ENCODE measurements at places on chromosomes 3 and 15.

- no peak for DNase-seq
Measured at GRCh38 chr3:38707730-38708129, 58.2 kb upstream of the SCN5A start.

DNA sequence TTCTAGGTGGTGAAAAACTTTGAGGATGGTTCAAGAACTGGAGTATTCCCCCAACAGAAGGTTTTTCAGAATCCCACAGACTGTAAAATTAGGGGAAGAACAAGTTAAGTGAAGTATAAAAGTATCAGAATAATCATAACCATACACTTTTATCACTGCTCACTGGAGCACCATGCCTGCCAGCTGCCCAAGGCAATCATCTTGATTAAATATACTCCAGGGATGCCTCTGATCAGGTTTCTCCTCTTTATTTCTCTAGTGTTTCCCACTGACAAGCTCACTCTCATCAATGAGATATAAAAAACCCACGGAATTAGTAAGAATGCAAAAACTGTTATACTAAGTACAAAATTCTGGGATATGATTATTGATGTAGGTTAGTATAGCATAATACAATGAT lies 108.0 kb downstream of the STAG1 start:
- no peak for DNase-seq

- no peak for DNase-seq
Measured at GRCh38 chr3:178103140-178103539, 433.1 kb upstream of the KCNMB2 start.

- no peak for DNase-seq
Measured at GRCh38 chr3:160768918-160769317, 12.9 kb downstream of the PPM1L start.

DNA sequence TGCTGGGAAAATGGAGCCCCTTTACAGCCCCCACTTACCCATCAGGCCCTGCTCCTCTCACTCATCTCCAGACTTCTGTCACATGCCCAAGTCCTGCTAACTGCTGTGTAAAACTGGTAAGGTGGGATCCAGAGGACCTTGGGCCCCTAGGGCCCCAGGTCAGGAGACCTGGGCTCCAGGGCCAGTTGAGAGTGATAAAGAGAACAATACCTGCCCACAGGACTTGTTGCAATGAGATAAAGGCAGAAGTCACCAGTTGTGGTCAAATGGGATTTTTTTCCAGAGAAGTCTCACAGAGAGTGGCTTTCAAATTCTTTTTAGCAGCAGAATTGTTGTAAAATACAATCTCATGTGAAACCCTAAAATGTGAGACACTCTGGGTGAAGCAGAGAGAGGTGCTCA lies 753 bp downstream of the FURIN start:
- no peak for DNase-seq

- no peak for DNase-seq
Measured at GRCh38 chr3:149547954-149548668, 73.6 kb downstream of the TM4SF4 start.

DNA sequence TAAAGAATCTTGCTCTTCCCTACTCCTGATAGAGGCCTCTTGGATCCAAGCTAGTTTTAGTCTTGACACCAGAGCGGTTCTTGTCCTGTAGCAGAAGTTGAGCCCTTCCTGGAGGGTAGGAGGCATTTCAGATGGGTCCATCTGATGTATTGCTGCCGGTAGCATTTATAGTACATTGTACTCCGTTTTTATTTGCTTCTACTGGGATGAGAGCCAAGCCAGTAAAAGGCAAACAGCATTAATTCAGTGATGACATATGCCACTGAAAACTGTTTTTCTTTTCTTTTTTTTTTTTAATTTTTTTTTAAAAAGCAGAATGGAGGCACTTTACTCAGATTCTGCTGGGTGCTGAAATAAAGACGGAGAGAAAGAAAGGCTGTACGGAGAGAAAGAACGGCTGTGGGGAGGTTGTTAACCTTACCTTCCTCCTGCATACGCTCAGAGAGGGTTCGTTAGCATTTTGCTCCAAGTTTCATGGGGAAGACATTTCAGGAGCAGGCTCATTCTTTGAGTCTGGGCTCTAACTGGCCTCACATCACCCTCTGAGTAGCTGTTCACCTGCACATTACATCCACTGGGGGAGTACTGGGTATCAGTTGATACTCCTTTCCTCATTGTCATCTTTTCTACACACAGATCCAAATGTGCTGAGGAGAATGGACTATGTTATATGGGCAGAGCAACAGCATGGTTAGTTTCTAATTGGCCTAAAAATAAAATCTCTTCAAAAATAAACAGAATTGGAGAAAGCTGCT lies 161.5 kb downstream of the FEZF2 start:
- DNase-seq, result no peak

DNA sequence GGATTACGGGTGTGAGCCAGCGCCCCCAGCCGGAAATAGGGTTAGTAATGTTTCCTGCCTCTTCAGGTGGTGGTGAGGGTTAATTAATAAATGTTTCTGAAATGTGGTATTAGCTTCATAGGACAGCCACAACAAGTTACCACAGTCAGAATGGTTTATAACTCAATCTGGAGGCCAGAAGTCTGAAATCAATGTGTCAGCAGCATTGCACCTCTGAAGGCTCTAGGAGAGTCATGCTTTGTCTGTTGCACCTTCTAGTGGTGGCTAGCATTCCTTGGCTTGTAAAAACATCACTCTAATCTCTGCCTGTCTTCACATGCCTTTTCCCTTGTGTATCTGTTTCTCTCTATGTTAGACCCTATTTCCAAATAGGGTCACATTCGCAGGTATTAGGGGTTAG lies 7.8 kb upstream of the RPSA start:
- DNase-seq, result no peak

DNA sequence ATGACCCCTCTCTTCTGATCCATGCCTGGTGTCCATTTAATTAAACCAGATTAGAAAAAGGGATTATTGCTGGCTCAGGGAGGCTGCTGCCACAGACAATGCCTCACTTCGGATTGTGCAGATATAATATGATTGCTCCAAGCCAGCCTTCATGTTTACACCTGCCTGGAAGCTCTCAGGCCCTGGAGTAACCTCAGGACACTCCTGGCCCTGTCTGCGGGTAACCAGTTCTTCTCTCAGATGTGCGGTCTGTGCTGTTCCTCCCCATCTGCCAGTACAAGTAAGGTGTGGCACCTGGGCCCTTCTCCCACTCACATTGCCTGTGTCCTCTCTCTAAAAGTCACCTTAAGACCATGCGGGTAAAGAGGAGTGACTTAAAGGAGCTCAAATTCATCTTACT lies 8.8 kb upstream of the GOLGA8J start:
- DNase-seq, result no peak

DNA sequence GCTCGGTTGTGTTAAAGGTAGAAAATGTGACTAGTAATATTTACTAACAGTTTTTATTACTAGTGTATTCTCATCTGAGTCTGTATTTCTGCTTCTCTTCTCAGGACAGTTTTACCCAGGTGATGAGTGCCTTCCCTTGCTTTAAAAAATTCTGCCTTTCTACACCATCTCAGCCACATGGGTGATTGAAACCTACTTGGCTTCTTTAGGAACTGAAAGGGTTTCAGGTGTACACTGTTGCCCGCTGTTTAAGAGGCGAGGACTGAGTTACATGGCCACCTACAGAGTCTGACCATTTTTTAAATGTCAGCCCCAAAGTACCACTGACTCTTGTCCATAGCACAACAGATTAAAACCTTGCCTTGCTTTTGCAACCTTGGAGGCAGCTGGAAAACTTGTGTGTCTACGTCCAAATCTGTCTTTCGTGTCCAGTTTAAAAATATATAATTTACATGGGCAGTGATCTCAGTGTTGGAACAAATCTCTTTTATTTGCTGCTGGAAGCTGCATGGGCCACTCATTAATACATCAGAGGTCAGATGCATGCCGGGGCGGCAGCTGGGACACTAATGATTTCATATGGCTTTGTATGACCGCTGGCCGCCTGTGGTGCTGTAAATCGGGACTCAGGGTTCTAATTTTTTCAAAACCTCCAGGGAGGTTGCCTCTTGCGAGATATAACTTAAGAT lies 44.6 kb downstream of the TRIM71 start:
- no peak for DNase-seq

DNA sequence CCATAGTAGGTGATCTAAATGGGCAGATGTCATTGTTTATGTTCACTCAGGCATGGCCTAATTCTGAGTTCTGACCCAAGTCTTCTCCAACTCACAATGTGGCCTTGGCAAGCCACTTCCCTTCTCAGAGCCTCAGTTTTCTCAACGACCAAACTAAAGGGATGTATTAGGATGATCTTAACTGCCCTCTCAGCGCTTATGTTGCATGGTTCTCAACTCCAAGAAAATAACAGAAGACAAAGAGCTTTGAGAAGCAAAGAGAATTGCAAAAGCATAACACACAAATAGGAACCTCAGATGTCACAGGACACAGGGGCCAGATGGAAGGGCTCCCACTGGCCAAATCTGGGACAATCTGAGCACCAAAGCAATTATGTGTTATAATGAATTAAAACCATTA lies 8.6 kb downstream of the RHCG start:
- no peak for DNase-seq

- DNase-seq, result no peak
Measured at GRCh38 chr15:100330629-100331215, 11.1 kb downstream of the ADAMTS17 start.

- DNase-seq, result no peak
Measured at GRCh38 chr3:105513886-105514285, 147.2 kb downstream of the ALCAM start.

- no peak for DNase-seq
Measured at GRCh38 chr3:112093180-112093522, 7.0 kb downstream of the C3orf52 start.

- no peak for DNase-seq
Measured at GRCh38 chr3:190269101-190269500, 53.1 kb downstream of the CLDN1 start.

DNA sequence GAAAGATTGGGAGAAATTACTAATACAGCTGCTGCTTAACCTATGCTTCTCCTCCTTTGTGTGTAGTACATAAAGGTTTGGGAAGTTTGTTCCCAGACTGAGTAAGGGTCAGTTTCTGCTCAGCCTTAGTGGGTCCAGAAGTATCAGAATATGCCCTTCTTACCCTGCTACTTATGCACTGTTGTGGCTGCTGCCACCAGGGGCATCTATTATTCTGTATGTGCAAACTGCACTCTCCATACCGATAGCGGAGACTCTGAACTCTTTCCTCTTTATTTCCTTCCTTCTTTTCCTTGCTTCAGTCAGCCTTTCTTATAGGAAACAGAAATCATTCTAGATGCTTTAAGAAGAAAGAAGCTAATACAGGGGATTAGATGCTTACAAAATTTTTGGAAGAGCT lies 4.0 kb downstream of the NEDD4 start:
- DNase-seq, result no peak

- no peak for DNase-seq
Measured at GRCh38 chr3:150319900-150320299, 88.2 kb upstream of the TSC22D2 start.

DNA sequence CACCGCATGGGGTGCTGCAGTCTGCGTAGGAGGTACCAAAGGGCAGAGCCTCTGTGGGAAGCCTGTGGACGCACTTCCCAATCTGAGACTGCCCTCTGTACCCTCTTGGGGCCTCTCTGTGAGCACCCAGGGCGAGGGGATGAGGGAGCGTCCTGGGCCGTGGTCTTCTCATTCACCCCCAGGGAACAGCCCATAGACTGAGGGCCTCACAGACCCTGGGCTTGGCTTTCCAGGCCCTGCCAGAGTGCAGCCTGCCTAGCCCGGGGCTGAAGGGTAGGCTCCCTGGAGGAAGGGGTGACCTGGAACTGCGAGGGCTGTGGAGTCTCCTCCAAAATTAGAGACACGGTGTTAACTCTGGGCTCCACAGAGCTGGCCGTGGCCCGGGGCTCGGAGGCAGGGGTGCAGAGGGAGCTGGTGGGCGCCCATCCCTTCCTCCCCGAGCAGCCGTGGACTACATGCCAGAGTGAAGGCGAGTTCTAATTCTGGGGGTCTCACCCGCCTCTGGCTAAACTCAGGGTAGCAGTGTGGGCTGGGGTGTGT lies 468 bp upstream of the SPTBN5 start:
- DNase-seq, result no peak

DNA sequence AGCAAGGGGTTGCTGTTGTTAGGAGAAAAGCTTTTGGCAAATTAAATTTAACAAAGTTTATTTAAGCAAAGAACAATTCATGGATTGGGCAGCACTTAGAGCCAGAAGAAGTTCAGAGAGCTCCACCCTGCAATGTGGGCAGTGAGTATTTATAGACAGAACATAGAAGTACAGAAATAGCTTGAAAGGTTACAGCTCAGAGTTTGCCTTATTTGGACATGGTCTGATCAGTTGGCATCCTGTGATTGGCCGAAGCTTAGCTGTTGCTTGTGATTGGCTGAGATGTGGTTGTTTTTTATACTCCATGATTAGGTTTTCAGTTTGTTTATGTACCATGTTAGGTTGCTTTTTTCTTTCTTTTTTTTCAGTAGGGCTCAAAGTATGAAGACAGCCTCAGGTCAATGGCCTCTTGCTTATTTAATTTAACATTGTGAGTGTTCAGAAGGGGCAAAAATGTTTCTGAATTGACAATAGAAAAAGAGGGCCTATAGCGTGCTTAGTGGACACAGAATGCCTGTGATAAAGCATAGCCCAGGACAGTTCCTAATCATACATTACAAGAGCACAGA lies 293.8 kb downstream of the IGSF11 start:
- no peak for DNase-seq

- DNase-seq, result no peak
Measured at GRCh38 chr3:134311265-134311664, 60.6 kb upstream of the RYK start.

DNA sequence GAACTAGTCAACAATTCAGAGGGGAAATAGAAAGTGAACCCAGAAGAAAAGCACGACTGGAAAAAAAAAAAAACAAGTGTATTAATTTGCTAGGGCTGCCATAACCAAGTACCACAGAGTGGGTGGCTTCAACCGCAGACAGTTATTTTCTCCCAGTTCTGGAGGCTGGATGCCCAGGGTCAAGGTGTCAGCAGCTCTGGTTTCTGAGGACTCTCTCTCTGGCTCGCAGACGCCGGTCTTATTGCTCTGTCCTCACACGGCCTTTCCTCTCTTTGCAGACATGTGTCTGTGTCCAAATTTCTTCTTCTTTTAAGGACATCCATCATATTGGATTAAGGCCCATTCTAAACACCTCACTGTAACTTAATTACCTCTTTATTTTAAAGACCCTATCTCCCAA lies 291.8 kb downstream of the XXYLT1 start:
- no peak for DNase-seq

DNA sequence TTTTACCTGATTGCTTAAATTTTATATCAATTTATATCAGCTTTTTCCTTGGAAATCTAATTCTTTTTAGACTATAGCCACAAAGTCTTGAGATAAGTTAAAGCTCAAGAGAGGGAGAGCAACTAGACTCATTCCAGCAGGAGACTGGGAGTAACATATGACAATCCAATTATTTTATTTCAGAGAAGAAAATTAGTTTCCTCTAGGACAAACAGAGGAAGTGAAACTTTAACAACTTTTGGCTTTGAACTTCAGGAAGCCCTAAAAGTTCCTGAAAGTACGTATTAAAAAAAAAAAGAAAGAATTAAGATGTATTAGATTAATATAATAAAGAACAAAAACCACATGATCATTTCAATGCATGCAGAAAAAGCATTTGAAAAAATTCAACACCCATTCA lies 13.9 kb upstream of the UBE2E2 start:
- no peak for DNase-seq

GRCh38 chr3:112560307-112560706 lies 1.5 kb downstream of the ATG3 start:
- no peak for DNase-seq

GRCh38 chr3:48989126-48989795 lies 780 bp upstream of the P4HTM start:
- no peak for DNase-seq

- DNase-seq, result no peak
Measured at GRCh38 chr15:72912996-72913395, 129.4 kb upstream of the ADPGK start.
